ELF-1 (cell line): ENCODE measurements at places on chromosomes 4 and X.
A peak's percentile ranks its signal among the peaks of the same experiment; 100 is the strongest.

DNA sequence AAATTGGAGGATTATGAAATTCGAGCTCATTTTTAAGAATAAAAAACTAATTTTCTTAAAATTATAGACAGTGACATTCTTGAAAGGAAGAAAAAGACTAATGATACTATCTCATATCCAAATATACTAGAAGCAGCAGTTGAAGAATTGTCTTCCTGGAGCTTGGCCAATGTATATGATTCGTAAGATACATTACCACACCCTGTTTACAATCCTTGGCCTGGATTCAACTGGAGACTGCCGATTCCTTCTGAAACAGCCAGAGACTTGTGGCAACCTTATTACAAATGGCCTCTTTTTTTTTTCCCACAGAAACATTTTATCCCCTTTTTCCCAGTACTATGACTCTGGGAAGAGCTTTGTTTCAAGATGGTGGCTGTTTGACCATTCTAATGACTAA lies 571.2 kb upstream of the FAT1 start:
- no peak for DNase-seq

- DNase-seq, result no peak
These were observed 62.6 kb downstream of the DCLK2 start for GRCh38 chr4:150140774-150141400.

- no peak for DNase-seq
These were observed 39.1 kb downstream of the HEPH start for GRCh38 chrX:66203114-66203513.

GRCh38 chr4:27288496-27288895 lies 427.9 kb downstream of the STIM2 start:
- DNase-seq, result no peak

DNA sequence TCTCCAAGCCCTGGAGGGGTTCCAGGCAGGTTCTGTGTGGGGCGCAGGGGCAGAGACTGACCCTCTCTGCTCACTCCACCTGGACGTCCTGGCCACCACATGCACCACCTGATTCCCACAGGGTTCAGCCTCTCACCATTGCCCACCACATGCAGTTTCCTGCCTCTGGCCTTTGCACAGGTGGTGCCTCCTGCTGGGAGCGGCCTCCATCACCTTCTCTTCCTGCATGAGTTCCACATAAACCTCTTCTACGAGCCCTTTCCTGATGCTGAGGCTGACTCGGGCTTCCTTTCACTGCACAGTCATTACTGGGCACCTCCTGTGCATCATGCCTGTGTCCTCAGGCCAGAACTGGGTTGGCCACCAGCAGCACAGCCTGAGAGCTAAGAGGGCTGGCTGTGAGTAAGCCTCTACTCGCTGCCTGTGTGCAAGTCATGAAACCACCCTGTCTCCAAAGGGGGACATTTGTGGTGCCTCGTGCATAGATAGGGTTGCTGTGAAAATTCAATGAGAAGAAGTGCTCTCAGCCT lies 19.9 kb downstream of the MAN2B2 start:
- no peak for DNase-seq

DNA sequence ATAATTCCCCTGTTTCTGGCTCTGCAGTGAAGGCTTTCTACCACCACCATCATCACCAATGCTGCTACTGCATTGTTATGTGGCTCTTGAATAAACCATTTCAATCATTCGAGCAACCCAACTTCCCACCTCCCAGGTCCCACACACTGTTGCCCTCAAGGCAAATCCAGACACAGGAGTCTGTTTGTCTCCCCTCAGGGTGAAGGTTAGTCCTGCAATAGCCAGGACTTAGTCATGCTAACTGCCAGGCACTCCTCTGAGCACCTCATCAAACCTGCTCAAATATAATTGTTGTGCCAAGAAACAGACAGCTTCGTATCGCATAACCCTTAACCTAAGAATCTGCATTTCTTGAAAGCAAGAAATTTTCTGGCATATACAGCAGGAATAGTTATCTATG lies 213.2 kb downstream of the KDR start:
- peak; percentile 43 for DNase-seq

DNA sequence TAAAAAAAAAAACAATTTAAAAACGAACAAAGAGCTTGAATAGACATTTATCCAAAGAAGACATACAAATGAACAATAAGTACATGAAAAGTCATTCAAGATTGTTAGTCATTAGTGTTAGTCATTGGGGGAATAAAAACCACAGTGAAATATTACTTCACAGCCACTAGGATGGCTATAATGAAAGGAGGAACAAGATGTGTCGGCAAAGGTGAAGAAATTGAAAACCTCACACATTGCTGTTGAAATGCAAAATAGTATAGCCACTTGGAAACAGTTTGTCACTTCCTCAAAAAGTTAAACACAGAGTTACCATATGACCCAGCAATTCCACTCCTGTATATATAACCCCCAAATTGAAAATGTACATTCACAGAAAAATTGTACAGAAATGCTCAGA lies 45.2 kb upstream of the SLC39A8 start:
- DNase-seq, result no peak

DNA sequence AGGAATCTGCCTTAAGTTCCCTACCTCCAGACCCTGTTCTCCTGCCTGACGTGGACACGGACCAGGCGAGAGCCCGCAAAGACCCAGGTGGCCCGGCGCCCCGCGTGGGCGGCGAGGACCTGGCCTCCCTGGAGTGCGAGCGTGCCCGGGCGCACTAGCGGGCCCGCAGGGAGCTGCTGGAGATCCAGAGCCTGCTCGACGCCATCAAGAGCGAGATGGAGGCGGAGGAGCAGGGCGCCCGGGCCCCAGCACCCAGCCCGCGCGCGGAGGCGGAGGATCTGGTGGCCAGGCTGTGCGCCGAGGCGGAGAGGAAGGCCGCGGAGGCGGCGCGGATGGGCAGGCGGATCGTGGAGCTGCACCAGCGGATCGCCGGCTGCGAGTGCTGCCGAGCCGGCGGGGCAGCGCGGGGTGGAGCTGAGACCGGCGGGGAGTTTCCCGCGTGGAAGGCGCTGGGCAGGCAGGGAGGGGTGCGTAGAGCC lies 18.2 kb downstream of the MRFAP1 start:
- peak; percentile 62 for DNase-seq

GRCh38 chr4:98394134-98394533 lies 132.9 kb downstream of the RAP1GDS1 start:
- no peak for DNase-seq

GRCh38 chr4:92254767-92255442 lies 48.9 kb upstream of the GRID2 start:
- peak; percentile 28 for DNase-seq

GRCh38 chr4:123415977-123416376 lies 19.4 kb downstream of the SPRY1 start:
- DNase-seq, result no peak

GRCh38 chr4:115158296-115158695 lies 44.9 kb upstream of the NDST4 start:
- no peak for DNase-seq

GRCh38 chr4:16082426-16083240 lies 1.2 kb downstream of the PROM1 start:
- DNase-seq, result peak; percentile 94

DNA sequence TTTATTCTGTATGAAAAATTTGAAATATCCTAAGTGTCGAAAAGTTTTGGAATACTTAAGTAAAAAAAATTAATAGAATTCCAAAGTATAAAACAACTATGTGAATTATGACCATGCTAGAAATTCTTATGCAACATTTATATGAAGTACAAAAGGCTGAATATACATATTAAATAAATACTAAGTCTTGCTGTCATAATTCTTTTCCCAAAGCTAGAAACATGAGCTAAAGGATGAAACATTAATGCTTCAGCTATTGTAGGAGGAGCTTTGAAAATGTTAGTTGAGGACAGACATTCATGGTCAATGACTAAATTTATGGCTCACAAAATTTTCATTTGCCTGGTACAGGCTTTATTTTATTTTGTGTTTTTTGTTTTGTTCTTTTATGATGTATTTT lies 207.3 kb downstream of the GABRB1 start:
- no peak for DNase-seq

DNA sequence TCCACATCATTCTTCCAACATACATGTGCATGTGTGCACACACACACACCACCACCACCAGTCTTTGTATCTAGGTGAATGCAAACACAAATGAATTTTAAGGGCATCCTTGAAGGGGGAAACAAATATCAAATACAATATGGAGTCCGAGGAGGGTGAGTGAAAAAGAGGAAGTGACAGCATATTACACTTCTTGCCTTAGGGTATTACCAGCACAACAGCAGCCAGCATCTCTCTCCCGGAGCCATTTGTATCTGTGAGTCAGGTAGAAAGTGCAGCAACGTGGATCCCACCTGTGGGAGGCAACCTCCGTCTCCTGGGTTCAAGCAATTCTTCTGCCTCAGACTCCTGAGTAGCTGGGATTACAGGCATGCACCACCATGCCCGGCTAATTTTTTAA lies 483.2 kb downstream of the SMARCA1 start:
- DNase-seq, result no peak

DNA sequence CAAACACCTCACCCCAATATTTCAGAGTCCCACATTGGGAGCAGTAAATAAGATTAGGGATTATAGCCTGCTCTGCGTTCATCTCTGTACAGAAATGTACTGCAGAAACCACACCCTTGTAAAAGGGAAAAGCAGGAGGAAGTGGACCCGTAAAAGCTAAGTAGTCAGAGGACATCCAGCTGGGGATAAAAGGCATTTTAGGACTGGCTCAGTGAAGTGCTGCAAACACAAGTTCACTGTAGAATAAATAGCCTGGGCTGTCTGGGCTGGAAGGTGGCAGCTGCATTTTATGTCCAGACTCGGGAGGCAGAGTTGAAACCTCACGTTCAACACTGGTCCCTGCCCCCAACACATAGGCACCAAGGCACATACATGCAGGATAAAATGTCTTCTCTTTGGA lies 178.7 kb upstream of the FAT1 start:
- DNase-seq, result no peak

DNA sequence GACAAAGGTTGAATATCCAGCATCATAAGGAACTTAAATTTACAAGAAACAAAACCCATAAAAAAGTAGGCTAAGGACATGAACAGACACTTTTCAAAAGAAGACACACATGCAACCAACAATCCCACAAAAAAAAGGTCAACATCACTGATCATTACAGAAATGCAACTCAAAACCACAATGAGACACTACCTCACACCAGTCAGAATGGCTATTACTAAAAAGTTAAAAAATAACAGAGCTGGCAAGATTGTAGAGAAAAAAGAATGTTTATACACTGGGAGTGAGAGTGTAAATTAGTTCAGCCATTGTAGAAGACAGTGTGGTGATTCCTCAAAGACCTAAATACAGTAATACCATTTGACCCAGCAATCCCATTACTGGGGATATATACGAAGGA lies 474.7 kb downstream of the TRIML1 start:
- no peak for DNase-seq

- no peak for DNase-seq
These were observed 51.3 kb downstream of the RUFY3 start for GRCh38 chr4:70772929-70773555.

DNA sequence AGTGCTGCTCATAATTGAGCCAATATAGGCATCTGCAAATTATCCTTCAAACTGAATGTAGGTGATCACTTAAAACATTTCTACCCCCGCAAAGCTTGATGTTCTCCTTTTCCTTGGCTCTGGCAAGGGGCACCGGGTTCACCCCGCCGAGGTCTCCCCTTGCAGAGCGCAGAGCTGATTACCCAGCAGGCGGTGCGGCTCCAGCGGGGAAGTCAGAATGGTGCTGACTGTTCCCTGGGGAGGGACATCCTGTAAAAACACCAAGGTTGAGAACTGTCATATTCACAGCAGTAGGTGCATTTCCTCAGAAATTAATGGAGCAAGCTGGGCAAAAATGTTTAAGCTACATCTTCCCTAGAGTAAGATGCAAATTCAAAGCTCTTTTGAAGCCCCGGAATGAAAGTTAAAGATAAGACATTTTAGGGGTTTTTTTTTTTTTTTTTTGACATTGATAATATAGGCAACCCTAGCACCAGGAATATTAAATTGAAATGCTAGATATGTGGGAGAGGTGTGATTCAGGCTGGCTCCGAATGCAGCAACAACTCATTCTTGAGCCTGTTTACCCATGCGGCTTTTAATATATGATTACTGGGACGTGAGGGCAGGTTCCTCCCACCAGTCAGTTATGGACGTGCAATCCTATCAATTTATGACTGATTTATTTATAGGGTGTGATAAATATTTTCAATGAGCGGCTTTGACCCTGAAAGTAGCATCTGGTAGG lies 767.3 kb upstream of the TENM3 start:
- DNase-seq, result no peak

DNA sequence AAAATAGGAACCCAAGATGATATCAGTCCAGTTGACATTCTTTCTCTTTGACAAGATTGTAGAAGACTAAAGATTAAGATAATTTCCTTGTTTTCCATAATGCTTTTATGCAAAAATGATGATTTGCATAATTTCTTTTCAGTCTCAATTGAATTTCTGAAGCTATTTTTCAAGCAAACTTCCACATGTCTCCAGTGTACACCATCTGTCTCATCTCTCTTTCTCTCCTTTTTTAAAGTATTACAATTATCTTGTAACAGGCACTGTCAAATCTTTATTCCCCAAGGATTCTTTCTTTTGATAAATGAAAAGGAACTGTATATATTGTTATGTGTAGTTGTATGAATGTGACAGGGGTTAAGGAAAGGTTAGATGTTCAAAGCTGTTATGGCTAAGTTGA lies 7.9 kb upstream of the SH3RF1 start:
- DNase-seq, result no peak

GRCh38 chr4:103567591-103567990 lies 152.2 kb downstream of the TACR3 start:
- DNase-seq, result no peak

DNA sequence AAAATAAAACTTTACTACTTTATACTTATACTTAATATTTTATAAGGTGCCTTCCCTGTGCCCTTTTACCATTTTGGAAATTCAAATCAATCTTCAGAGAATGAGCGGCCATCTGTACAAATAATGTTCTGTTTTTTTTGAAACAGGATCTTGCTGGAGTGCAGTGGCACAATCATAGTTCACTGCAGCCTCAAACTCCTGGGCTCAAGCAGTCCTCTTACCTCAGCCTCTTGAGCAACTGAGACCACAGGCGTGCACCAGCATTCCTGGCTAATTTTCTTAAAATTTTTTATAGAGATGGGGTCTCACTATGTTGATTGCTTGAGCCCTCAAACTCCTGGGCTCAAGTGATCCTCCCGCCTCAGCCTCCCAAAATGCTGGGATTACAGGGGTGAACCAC lies 53.5 kb downstream of the FAM114A1 start:
- DNase-seq, result no peak
